Fibroblast of skin of back (primary cell): ENCODE measurements at places on chromosomes 6 and 20.

DNA sequence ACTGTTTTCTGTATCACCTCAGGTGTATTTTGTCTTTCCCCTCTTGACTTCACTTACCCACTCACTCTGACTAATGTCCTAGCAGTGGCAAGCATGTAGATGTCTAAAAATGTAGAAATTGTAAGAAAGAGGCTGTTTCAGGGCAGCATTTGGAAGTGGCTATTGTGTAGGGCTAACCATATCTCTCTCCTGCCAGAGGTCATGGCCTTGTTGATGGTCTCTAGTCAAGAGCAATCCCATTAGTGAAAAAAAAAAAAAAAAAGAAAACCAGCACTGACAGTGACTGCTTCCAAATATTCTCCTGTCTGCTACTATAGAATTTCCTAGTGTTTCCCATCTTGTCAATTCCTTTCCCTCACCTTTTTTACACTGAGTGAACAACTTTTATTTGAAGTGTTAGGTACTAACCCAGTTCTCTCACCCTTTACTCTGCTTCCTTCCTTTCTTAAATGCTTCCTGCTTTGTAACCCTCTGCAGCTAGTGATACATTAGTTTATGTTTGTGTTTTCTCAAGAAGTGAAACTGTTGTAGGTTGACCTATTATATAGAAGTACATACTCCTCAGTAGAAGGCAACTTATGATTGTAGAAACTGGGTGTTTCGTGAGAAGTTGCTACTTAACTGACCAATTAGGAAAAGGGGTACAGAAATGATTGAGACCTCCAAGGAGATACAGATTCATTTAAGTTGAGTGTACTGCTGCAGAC lies 174.1 kb upstream of the PTPRK start:
- no peak for DNase-seq

DNA sequence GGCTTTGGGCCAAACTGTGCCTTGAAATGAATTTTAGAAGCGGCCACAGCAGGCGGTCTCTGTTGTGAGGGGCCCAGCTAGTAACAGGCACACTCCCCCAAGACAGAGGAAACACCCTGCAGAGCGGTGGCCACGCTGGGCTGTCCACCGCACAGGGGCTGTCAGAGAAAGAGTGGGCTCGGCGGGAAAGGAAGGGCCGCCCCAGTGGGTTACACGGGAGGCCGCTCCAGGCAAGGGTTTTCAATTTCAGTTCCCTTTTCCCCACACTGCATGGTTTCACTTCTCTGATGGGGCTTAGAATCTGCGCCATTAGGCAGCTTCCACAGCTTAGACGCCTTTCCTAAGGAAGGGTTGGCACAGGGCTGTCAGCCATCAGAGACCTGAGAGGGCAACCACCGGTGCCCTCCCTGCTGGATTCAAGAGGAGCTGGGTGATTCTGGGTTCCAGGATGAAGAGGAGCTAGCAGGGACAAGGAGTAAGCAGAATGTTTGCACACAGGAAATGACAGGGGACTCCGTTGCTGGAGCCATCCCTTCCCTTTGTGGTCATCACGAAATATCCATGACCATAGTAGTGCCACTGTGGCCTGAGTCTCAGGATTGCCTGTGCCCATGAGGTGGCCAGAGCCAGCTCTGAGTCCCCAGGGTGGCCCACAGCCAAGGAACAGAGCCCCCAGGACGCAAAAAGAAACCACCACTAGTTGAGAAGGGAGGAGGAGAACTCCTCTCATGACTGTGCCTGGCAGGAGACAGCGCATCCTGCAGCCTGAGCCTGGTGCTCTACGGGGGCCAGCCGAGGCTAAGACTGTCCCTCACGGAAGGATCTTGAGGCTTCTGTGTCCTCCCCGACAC lies 282.7 kb downstream of the NRN1 start:
- no peak for DNase-seq

DNA sequence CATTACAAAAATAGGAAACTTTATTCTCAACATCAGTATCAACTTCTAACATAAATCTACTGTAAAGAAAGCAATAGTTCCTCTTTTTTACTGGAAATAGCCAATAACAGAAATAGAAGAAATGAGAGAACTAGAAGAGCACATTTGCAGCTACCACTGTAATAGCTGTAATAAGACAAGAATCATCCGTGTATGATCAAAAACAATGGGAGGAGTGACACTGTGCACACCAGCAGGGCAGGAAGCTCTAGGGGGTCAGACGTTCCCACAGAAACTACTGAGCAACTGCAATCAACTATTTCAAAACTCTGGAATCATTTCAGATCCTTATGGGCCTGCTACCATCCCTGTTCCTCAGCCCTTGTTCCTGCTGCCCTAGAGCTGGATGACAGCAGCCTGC lies 43.7 kb downstream of the NINL start:
- peak; percentile 19 for DNase-seq

DNA sequence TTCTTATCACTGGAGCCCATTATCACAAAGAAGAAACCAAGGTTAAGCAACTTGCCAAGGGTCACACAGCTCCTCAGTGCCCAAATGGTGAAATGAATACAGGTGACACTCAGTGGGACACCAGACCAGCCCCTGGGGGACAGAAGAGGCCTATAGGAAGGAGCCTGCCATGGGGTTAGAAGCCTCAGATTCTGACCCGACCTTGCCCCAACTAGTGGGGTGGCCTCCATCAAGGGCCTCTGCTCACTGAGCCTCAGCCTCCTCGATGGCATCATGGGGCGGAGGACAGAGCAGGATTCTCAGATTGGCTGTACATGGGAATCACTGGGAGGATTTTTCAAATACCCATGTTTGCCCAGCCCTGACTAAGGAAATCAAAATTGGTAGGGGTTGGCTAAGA lies 47.6 kb downstream of the MRPL14 start:
- no peak for DNase-seq

- no peak for DNase-seq
These were observed 302.4 kb downstream of the PREX1 start for GRCh38 chr20:48525400-48525799.

DNA sequence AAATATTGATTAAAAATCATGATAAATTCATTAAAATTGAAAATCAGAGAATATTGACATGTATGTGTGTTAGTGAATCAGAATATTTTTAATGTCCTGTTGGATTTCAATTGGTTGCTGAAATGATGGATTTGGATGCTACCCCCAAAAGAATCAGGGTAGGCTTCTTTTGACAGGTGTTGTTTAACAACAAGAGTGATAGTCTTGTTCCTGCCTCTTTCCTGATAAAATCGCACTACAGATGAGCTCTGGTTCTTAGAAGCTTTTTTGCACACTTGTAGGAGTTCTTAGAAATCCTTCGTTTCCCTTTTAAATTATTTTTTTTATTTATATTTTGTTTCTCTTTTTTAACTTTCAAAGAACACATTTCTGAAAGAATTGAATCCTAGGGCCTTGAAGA lies 259.5 kb downstream of the FARS2 start:
- no peak for DNase-seq

GRCh38 chr20:48824830-48825565 lies 2.8 kb downstream of the PREX1 start:
- no peak for DNase-seq

GRCh38 chr20:24102290-24102689 lies 113.7 kb upstream of the GGTLC1 start:
- DNase-seq, result no peak

- peak; percentile 69 for DNase-seq
These were observed 23.7 kb downstream of the ZNF311 start for GRCh38 chr6:28981431-28981832.

- DNase-seq, result no peak
These were observed 695.4 kb downstream of the PTPRT start for GRCh38 chr20:42494290-42494689.

GRCh38 chr6:116513224-116513875 lies 1.9 kb downstream of the CALHM5 start:
- DNase-seq, result no peak

GRCh38 chr6:107870381-107870780 lies 46.3 kb upstream of the SCML4 start:
- peak; percentile 57 for DNase-seq

- peak; percentile 80 for DNase-seq
These were observed 109.3 kb downstream of the WDR27 start for GRCh38 chr6:169592558-169592957.

GRCh38 chr20:31869942-31870725 lies at the start of the genes DUSP15 and TTLL9:
Gene DUSP15, minus strand, starts transcription at chr20:31870527. Its CDS starts 190 bp downstream, at chr20:31870337.
Gene TTLL9, plus strand, starts transcription at chr20:31870634. Its CDS starts 493 bp downstream, at chr20:31871127.
- peak; percentile 19 for DNase-seq

- DNase-seq, result peak; percentile 55
These were observed 589.8 kb downstream of the RNF144B start for GRCh38 chr6:18976966-18977365.

DNA sequence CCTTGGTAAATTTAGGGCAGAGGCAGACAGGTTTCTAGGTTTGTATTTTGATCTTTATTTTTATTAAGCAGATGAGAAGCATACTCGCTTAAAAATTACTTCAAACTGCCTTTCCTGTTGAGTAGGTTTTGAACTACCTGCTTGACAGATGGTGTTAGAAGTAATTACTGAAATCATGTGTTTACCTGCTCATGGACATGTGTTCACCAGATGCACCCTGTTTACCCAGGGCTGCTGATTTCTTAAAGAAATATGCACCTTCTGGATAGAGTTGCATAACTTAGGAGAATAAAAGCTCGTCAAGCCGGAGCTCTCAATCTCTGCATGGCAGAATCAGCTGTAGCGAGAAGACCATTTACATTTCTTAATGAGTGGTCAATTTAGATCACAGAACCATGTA lies 165.1 kb downstream of the CDKAL1 start:
- DNase-seq, result no peak

DNA sequence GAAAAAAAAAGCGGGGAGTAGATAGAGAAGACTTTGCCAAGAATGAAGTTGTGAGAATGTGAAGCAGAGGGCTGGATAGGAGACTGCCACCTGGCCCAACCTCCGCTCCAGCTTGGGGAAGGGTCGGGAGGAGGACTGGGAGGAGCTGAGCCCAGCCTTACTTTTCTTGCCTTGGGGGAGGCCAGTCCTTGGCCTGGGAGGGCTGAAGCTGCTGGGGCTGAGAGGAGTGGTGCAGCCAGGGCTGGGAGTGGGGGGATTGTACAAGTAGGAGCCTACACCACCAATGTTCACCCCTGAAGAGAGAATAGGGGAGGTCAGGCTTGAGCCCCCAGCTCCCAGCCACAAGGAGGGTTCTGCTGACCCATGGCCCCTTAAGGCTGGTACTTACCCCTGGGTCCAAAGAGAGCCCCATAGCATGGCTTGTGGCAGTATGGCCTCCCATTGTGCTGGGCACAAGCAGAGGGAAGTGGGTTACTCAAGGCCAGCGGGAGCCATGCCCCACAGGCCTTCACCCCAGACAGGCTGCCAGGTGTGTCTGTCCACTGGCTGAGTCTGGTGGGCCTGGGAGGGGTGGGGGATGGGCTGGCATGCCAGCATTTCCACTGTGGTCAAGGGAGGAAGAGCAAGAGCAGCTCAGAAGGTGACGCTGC lies 1.1 kb downstream of the CRIP3 start:
- DNase-seq, result no peak

DNA sequence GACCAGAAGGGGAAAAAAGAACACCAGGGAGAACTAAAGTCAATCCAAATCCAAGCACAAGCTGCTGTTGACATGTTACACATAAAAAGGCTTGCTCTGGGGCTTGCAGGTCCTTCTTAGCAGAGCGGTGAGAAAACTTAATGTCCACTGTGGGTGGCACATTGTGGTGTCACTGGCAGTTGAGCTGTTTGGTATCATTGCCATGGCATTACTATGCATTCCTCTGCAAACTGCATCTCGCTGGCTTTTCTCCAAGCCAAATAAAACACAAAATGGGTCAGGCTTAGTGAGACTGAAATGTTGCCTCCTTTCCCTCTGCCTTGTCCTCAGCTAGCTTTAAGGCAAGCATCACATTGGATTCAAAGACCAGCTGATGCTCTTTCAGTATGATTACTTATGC lies 40.9 kb downstream of the LY86 start:
- DNase-seq, result peak; percentile 75

- no peak for DNase-seq
These were observed 117.8 kb downstream of the ZDHHC14 start for GRCh38 chr6:157498817-157499216.

DNA sequence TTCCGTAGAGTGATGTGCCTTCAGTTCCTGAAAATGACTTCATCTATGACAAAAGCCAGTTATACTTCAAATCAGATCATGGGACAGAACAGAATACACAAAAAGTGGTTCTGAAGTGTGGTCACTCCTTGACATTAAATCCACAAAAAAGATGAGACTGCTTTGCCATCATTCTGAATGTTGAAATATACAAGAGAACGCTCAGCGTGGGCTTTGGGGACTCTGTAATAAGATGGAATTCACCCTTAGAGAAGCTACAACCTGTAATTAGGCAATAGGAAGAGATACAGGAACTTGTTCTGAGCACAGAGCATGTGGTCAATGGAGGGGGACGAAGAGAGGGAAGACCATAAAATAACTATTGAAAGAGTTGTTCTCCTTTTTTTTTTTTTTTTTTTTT lies 184.3 kb downstream of the CARMIL1 start:
- no peak for DNase-seq

- DNase-seq, result no peak
These were observed 686.6 kb upstream of the GJE1 start for GRCh38 chr6:141445928-141446628.

GRCh38 chr6:15385521-15385920 lies 139.7 kb downstream of the JARID2 start:
- no peak for DNase-seq

DNA sequence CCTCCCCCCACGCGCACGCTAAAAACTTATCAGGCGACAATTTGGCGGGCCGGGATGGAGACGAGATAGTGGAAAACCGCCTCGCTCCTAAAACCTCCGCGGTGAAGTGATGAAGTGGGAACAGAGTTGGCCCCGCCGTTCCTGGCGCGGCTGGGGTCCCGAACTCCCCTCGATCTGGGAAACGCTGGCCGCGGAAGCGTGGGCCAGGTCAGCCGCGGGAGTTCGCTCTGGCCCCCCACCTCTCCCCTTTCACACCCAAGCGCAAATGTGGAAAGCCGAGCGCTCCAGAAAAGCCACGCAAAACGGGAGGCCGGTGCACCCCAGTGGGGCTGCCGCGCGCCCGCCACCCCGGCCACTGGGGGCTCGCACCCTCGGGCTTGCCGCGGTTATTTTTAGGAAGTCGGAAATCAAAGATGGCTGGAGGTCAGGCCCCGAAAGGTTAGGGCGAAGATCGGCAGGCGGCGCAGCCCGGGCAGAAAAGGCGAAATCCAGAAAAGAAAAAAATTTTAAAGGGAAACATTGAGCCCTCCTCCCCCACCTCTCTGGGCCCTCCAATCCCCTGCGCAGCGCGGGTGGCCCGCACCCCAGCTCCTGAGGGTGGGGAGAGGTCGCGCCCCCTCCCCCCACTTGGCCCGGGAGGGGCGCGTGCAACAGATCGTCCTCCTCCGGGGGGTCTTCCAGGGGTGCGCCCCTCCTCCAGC lies 1.0 kb downstream of the SALL4 start:
- peak; percentile 15 for DNase-seq
